ENCODE measurements at places on chromosomes 6 and 20.

DNA sequence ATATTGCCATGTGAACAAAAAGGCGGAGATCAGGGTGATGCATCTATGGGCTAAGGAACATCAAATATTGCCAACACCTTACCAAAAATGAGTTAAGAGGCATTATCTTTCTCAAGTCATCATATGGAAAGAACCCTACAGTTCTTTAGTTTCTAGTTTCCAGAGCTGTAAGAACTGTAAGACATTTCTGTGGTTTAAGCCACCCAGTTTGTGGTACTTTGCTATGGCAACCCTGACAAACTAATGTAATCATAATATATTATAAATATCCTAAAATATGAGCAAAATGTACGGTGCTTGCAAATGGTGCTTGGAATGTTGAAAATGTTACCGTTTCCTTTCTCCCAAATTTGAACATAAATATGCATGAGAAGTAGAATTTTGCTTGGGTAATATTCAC lies 349.6 kb downstream of the PHF3 start:
- DNase-seq, result no peak

- DNase-seq, result no peak
These were observed 204.5 kb downstream of the KIF16B start for GRCh38 chr20:16368645-16369292.

DNA sequence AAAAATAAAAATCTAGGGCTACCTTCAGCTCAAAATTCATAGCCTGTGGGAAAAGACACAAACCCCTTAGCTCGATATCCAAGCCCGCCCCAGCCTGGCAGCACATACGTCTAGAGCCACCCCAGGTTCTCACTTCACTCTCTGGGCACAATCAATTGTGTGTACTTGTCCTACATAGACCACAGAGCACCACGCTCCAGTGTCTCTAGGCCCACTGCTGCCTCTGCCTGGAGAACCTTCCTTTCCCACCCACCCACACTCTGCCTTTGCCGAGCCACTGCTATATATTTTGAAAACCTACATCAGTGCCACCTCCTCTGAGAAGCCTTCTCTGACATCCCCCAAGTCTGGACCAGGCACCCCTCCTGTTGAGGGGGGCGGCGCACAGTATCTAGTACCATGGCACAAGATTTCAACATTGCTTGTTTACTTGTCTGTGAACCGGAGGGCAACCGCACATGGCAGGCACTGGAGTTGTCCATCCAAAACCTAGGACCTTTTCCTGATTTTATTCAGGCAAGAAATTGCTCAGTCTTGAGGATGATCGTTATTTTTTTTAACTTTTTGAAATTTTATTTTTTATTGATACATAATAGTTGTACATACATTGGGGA lies 141.5 kb downstream of the UNC5CL start:
- DNase-seq, result no peak

GRCh38 chr6:121260651-121261102 lies 73.6 kb downstream of the TBC1D32 start:
- DNase-seq, result no peak

DNA sequence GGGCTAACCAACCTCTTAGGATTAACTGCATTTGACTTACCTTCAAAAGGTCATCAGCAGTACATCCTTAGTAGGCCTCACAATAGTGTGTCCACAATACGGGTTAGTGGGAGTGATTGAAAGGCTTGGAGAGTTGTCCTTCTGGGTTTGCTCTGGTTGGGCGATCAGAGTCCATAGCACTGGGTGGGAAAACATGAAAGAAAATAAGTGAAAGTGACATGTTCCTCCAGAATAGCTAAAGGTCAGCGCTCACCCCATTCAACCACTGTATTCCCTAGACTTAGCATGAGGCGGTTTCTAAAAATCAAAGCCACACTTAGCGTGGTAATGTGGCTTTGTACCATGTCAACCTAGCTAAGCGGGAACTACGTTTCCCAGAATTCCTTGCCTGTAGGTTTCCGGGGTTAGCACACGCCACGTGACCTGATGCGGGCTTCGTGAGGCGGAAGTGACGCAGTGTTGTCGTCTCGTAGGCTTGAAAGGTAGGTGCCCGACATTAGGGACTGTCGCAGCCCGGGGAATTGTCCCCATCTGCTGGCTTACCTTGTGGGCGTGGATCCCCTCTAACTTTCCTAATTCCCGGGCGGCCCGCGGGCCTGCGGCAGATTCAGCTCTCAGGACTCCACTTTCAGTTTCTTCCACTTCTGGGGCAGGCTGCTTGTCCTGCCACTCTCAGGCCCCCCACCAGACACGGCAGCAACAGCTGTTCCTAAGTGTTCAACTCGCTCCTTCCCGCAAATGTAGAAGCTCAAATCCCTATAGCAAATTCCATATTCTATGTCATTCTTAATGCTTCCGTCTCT lies 19.8 kb upstream of the SCP2D1 start:
- DNase-seq, result peak; percentile 39

- no peak for DNase-seq
These were observed 549 bp downstream of the ANKRD6 start for GRCh38 chr6:89433252-89434149.

DNA sequence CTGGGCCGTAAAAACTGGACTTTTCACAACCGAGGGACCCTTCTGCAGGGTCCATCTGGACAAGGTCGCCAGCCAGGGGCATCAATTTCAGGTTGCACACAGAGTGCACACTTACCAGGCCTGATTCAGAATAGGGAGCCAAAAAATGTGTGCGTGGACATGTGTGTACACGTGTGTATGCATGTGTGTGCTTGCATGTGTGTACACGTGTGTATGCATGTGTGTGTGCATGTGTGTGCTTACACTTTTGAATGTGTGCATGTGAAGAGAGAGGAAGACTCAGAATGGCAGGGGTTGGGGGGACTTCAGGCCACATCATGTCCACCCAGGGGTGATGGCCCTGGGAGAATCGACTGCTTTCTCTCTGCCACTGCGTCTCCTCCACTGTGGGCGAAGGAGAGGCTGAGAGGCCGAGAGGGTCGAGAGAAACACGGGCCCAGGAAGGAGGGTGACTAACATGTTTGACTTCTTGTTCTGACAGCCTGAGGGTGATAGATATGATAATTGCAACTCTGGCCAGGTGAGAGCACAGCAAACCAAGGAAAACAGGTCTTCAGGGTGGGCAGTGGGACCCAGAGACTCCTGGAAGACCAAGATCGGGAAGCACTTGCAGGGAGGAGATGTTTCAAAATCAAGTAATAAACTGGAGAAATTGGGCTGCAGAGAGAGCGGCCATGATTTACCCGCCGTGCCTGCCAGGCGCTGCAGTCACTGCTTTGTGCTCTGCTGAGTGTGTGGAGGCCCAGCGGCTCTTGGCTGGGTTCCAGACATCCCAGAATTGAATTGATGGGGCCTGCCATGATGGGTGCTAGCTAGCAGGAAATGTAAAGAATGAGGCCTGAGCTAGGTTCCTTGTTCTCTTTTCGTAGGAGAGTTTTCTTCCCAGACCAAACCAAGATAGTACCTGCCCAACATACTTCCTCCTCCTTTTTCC lies 310.8 kb downstream of the QKI start:
- DNase-seq, result no peak

DNA sequence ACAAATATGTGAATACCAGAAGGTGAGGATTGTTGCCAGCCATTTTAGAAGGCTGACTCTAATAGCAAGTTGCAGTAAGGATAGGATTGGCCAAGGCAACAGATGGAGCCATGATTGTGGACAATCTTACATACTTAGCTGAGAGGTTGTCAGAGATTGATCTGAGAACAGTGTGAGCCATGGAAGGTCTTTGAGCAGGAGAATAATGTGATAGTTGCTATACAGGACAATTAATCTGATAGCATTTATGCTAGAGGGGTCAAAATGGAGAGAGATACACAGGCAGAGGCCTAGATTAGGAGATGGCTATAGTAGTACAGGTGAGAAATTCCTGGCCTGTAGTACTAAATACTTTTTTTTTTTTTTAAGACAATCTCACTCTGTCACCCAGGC lies 23.8 kb downstream of the PPARD start:
- DNase-seq, result no peak

DNA sequence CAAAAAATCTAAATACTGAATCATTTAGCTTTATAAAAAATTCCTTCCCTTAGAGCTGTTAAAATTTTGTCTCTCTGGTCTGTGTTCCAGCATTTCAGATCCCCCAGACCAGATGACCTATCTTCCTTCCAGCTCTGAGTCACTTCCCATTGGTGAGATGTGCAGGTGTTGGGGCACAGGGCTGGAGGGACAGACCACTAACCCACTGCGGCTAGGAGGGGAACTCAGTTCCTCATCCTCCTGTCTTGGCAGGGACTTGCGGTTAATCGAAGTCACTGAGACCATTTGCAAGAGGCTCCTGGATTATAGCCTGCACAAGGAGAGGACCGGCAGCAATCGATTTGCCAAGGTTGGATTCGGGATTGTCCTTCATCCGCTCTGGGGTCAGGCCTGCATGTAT lies 6.0 kb downstream of the CNPY3 start:
- no peak for DNase-seq

- no peak for DNase-seq
These were observed 284.0 kb upstream of the RUNX2 start for GRCh38 chr6:45044086-45044485.

GRCh38 chr20:52242237-52243230 lies 51.0 kb upstream of the ZFP64 start:
- DNase-seq, result no peak

- DNase-seq, result no peak
These were observed 167.4 kb upstream of the PCSK2 start for GRCh38 chr20:17059465-17059864.

DNA sequence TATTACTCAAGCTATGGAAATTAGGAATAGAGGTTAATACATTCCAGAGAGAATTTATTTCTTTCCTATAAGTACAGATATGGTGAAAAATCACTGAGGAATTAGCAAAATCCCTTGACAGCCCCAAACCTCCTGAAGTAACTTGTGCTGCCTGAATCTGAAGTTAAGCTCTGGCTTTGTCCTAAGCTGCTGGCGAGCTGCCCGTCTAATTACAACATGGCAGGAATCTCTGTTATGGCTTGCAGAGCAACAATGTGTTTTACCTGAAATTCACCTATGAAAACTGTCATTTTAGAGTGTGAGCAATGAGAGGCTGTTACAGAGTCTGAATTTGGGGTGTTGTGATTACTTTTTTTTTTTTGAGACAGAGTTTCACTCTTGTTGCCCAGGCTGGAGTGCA lies 22.5 kb upstream of the IYD start:
- no peak for DNase-seq

DNA sequence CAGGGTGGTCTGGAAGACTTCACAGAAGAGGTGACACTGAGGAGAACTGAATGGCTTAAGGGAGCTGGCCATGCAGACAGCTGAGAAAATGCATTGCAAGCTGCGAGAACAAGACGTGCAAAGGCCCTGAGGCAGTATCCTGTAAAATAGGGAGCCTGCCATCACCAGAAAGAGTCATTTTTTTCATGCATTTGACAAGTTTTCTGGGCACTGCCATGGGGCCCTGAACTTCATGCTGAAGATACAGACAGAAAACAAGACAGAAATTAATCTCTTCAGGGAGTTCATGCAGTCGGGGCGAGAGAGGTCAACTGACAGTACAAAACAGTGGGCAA lies 28.9 kb upstream of the NFATC2 start:
- no peak for DNase-seq

GRCh38 chr6:143680141-143680540 lies 2.4 kb downstream of the PHACTR2 start:
- DNase-seq, result no peak

- no peak for DNase-seq
These were observed 384.3 kb downstream of the CD83 start for GRCh38 chr6:14501914-14502313.

- peak; percentile 100 for DNase-seq
These were observed at the start of gene NFYA for GRCh38 chr6:41072836-41073202. NFYA (plus strand) TSS chr6:41072974; CDS start chr6:41079090, 6,116 bp downstream.

GRCh38 chr6:90466154-90466940 lies 120.5 kb downstream of the MAP3K7 start:
- no peak for DNase-seq

- DNase-seq, result no peak
These were observed 34.2 kb downstream of the SLC23A2 start for GRCh38 chr20:4966826-4967751.
